ENCODE measurements at places on chromosomes 1 and 21.

GRCh38 chr1:212491454-212491853 is 58.7 kb downstream of the NENF start:
- DNase-seq: no peak

- no peak for DNase-seq
Observed at GRCh38 chr21:36542312-36543101, 62.6 kb upstream of the CLDN14 start.

- peak; percentile 57 for DNase-seq
Observed at GRCh38 chr1:152458384-152459185, 44.5 kb upstream of the CRNN start.

DNA sequence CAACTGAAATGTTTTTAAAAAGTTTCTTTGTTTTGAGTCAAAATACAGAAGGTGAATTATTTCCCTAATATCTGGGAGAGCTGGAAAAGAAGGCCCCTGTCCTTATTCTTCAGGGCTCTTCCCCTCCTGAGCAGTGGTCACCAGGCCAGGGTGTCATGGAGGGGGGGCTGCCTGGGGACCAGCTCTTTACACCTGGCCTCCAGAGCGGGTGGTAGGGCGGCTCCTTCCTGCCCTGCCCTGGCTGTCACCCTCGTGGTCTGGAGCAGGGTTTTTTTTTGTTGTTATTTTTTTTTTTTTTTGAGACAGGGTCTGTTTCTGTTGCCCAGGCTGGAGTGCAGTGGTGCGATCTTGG is 6.6 kb downstream of the SKI start:
- no peak for DNase-seq

DNA sequence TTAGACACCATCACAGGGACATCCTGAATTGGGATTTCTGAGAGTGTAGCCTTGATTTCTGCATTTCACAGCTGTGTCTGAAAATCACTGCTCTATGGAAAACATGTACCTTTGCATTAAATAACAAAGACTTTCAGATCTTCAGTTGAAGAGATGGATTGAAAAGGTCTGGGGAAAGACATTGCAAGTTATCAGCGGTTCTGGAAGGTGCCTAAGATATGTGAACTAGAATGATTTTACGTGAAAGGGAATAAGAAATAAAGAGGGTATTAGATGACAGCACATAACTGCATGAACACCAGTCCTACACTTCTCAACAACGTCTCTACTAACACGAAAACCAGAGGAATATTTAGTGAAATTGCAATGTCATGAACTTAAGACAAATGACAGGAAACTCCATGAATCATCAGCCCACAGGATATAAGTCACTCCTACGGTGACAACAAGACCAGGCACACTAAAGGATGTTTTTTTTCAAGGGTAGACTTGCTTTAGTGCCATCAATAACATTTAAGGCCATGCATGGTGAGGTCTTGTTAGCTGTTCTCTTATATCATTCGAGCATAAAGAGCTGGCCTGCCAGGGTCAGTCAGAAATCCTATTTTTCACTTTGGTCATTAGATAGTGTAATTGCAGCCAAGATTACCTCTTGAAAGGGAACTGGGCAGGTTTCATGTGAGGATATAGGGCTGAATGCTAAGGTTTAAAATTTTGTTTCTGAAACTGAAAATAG is 283.1 kb downstream of the GRIK1 start:
- DNase-seq: no peak

DNA sequence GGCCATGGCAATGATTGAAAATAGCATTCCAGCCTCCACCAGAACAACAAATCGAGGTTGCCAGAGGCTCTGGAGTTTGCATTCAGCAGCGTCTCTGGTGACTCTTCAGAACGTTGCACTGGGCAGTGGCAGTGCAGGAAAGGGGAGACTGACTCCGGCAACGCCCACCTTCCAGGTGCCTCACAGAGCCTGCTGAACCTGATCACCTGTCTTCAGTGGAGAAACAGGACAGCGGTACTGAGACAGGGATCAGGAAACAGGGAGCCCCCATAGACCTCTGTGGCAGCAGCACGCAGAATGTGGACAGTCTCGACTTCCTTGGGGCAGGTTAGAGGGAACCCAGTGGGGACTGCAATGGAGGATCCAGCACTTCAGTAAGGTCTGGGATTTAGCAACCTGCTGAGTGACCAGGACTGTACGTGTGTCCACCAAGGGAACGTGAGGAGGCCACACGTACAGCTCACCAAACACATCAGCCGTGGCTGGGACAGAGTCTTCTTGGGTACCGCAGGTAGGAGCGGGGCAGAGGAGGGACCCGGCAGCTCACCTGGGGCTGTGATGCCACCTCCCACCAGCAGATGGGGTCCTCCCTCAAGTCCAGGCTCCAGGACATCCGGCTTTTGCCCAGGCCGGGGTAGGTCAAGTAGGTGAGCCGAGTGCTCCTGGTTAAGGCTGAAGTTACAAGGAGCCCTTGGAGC is 128.6 kb downstream of the PRDM2 start:
- peak; percentile 68 for DNase-seq

GRCh38 chr1:18560692-18561091 is 70.0 kb upstream of the PAX7 start:
- DNase-seq: no peak

- no peak for DNase-seq
Observed at GRCh38 chr1:2855206-2856065, 53.9 kb upstream of the TTC34 start.

DNA sequence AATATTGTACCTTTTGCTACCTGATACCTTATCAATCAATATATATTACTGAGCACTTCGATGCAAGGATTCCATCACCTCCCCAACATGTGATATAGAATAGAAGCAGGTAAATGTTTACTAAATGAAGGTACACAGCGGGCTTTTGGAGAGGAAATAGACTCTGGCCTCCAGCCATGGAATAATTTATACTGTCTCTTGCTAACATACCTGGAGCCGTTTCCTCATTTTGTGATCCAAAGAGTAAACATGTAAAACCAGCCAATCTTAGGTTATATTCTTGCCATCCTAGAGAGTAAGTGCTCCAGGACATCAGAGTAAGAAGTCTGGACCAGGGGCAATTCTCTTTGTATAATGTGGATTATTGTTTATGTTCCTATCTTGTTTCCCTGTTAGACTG is 39.4 kb downstream of the NDUFS5 start:
- DNase-seq: no peak

- no peak for DNase-seq
Observed at GRCh38 chr1:53303726-53304515, 23.9 kb downstream of the LRP8 start.

Data from nephron progenitor cell (in vitro differentiated cells).